Stimulated activated CD8-positive, alpha-beta memory T cell treated with anti-CD3 and anti-CD28 coated beads, Interleukin-2, amount 100 ng/mL, for 1 hour (primary cell): ENCODE measurements at places on chromosomes 7 and 10.

DNA sequence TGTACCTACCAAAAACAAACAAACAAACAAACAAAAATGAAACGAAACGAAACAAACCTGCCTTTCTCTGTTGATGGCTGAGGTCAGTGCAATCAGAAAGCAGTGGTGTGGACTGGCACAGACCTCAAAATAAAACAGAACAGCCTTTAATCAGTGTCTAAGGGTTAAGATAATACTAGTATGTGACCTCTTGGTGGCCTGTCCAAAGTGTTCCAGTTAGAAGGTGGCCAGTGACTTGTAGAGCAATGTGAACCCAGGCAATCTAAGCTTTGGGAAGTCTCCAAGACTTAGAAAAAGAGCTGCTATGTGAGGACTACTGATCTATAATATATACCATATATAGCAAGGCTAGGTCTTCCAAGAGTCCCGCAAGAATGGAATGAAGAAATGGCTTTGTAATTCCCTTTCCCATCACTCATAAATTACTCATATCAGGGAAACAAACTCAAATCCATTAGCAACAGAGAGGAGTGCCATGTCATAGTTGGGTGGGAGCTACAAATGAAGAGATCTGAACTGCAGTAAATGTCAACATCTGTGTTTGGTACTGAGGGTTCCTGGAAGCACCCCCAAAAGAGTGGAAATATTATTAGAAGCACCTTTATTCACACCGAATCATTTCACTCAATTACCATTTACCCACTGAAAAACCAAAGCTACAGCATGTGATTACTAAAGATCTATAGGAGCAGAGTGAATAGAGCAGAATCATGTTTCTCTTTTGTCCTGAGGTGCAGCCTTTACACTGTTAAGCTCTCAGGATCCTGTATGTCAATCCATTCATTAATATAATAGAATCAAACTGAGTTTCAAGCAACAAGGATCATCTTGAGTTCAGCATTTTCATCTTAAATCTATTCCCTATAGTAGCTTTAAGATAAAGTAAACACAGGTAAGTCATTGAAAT, 28.0 kb downstream of the ABLIM1 start:
- DNase-seq, result no peak

- no peak for DNase-seq
Measured at GRCh38 chr7:67489881-67490280, 493.2 kb downstream of the TYW1 start.

DNA sequence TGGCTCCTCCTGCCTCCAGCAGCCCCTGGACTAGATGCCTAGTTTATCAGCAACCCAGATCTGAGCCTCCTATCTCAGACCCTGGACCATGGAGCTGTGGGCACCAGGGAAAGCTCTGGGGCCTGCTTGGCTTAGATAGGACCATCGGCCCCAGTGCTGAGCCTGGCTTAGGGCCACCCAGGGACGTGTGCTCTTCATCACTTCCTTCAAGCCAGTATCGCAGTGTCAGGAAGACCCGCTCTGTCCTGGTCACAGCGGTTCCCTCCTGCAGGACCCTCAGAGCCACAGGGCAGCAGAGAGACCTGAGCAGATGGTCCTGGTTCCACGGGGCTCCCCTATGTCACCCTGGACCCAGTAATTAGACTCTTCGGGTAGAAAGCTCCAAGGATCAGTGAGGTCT, 105.7 kb upstream of the FAM20C start:
- DNase-seq, result no peak

GRCh38 chr7:112495810-112496462, 15.1 kb downstream of the LSMEM1 start:
- no peak for DNase-seq

GRCh38 chr7:70456719-70457118, 675.2 kb upstream of the GALNT17 start:
- no peak for DNase-seq

DNA sequence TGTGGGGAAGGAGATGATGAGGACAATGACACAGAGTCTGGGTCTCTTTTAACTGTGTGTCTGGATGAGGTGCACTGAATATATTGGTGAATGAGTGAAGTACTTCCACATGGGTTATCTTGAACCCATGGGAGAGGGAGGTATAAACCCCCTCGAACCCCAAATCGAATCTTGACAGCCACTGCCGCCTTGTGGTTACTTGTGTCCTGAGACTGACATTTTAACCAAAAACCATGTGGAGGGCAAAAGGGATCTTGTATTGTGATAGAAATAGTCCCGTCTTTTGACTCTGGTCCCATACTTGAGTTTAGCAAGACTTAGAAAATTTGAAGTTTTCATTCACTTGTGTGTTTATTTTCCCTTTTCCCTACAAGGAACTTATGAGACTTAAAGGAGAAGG, 283.3 kb downstream of the PHTF2 start:
- no peak for DNase-seq
